ENCODE measurements at places on chromosomes 12 and 14.

GRCh38 chr14:73776194-73776537 is 62.0 kb upstream of the PNMA1 start:
- DNase-seq = no peak

DNA sequence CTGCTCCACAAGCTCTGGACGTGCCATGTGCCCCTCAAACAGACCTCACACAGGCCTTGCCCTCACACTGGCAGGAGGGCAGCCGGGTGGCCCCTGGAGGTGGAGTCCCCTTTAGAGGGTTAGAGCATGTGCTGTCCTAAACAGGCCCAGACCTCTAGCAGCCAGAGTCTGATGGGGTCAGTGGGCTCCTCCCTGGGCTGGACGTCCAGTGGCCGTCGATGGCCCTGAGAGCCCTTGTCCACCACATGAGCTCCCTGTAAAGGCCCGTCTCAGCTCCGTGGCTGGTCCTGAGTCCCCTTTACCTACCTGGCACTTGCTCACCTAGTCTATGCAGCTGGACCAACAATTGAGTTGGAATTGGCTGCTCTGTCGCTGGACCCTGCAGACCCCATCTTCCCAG is 3.8 kb downstream of the TMEM179 start:
- DNase-seq = no peak

DNA sequence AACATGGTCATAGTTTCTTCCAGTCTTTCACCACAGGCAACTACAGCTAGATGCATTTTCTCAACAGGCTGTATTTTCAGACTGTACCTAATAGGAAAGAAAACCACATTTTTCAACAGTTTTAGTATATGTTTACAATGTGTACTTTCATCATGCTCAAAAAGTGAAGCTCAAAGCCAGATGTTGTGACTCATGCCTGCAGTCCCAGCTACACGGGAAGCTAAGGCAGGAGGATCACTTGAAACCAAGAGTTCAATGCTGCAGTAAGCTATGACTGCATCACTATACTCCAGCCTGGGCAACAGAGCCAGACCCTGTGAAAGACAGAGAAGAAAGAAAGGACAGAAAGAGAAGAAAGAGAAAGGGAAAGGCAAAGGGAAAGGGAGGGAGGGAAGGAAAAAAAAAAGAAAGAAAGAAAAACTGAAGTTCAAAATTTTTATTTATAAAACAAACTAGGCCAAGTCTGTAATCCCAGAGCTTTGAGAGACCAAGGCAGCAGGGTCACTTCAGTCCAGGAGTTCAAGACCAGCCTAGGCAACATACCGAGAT is 25.5 kb downstream of the GXYLT1 start:
- DNase-seq = no peak

DNA sequence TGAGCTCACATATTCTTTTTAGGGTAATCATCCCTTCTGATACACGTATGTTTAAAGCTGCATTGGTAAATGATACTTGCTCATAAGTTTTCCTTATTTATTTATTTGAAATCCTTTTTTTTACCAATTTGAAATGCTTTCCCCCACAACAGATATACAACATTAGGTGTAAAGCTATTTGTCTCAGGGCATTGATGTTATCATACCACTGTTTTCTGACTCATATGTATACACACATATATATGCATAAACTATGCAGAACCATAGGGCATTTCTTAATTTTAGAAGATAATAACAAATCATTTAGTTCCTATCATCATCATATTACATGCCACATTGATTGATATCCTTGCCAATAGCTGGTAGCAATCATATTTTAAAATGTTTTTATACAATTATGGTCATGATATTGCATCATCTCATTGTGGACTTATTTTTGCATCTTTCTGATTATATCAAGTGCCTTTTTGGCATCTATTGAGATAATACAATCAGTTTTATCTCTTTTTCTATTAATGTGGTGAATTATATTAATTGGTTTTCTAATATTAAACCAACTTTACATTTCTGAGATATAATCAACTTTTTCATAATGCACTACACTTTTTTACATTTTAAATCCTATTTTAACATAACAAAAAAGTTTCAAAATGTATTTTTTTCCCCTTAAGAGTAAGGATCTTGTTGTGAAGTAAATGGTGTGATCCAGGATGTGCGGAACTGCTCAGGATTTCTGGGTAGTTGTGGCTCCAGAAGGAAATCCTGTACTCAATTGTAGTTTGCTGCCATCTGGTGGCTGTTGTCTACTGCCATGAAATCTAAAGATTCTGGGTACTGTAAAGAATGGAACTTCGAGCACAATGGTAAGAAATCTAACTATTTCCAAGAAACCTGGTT is 16.7 kb downstream of the OR9K2 start:
- peak; percentile 87 for DNase-seq

DNA sequence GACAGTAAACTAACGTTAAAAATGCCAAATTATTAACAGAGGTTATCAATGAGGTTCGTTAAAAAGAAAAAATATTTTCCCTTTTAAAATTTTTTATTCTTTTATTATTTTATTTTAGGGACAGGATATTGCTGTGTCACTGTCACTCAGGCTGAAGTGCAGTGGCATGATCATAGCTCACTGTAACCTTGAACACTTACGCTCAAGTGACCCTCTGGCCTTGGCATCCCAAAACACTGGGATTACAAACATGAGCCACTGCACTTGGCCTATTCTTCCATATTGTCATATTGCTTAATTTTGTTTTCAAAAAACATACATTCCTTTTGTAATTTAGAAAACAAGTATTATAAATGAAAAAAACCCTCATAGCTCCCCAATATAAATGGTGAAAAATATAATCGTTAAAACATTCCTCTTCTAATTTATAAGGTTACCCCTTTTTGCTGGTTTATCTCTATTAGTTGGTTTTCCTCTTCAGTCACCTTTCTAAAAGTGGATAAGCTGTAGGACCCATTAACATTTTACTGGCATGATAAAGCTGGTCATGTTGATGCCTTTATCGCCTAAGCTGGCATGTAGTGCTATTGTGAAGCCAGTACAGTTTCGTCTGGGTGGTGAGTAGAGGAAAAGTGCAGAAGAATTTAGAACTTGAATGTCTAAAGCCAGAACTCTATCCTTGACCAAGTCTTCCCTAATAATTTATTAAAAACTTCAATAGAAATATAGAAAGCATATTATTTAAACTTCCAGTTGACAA is 27.6 kb downstream of the PDE3A start:
- no peak for DNase-seq

DNA sequence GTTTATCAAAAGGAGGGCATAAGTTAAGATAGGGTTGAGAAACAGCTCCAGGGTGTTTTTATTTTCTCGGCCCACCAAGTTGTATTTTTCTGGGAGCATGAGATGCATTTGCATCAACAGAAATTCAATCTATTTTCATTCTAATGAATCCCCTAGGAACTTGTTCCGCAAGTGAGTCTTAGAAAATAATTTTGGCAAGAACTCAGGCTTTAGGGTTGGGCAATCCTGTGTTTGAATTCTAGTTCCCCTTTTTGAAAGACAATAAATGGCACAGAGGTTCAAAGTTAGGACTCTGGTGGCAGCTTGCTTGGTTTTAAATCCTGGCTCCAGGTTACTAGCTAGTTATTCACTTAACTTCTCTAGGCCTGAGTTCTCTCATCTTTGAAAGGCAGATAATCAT is 23.7 kb downstream of the SLC5A8 start:
- DNase-seq = no peak

DNA sequence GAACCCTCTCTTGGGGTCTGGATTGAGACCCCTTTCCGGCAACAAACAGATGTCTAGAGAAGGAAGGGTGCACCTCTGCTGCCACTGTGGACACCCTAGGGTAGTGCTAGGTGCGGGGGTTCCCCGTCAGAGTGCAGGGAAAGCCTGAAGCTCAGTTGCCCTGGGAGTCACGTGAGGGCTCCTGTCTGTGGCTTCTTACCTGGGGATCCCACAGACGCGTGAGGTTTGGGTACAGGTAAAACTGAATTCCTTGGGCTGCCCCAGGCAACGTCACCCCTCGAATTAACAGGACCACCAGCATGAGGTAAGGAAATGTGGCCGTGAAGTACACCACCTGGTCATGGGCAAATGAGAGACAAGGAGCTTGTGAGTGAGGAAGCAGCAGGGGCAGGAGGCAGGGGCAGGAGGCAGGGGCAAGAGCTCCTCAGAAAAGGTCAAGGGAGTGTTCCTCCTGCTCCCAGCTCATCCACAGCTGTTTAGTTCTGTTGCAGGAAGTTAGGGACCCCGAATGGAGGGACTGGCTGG is 21.0 kb upstream of the SLC6A12 start:
- no peak for DNase-seq

DNA sequence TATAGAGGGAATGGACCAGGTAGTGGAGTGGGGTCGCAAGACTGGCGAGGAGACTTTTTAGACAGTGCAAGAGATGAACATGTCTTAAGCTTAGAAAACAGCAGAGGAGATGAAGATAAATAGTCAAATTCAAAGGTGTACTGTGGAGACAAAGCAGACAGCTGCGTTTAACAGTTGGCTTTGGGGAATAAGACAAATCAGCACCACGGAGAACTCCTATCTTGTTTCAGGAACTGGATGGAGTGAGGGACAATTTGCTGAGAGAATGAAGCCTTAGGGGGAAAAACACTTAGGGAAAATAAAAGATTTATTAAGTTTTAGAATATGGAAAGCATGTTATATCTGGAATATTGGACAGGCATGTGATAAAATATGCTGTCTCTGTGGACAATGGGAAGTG is 458.8 kb downstream of the GLT1D1 start:
- DNase-seq = no peak

DNA sequence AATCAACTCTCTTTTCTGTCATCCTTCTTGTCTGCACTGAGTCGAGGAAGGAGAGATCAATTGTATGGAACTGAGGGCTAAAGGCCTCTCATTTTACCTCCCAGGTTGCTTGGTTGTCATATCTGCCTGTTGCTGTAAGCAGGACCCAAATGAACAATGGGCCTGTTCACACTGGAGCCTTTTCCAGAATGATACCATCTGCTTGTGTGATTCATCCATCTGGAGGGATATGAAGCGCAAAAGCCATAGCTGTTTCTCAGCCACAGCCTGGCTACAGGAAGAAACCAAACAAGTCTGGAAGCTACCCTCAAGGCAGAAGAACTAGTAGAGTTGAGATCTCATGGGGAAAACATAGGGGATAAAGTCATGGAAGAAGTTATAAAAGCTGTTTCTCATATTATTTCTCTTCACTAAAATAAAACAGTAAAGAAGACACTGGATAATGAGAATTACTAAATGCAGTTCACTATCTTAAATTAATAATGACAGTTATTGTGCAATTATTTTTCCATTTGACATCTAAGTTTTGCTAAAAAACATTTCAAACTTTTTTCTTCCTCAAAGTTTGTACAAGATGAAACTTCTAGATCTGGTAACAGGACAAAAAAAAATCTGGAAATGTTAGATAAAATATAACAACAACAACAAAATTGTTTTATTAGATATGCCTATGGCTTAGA is 106.3 kb downstream of the SPTSSA start:
- DNase-seq = peak; percentile 15

GRCh38 chr14:99479906-99480869 is at the start of gene SETD3:
Gene SETD3 (minus strand): TSS chr14:99480859. CDS start chr14:99465805, 15,054 bp downstream.
- peak; percentile 72 for DNase-seq

GRCh38 chr14:97489750-97490149 is 692.6 kb downstream of the VRK1 start:
- DNase-seq = no peak

DNA sequence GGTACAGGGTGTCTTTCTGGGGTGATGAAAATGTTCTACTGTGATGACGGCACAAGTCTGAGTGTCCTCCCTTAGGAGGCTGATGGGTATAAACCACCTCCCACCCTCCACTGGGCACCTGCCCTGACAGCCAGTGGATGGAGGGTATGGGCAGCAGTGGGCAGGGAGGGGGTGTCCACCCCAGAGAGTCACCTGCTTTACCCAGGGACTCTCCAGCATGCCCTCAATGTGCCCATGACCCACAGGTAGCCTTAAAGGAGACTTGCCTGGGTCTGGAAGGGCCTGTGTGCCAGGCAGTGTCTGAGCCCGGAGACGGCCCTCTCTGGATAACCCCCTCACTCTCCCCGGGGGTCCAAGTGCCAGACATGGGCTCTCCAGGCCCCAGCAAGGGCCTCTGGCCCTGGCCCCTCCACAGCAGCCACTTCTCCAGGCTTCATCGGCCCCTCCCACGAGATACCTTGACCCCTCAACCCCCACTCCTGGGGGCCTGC is 38.8 kb downstream of the CCNK start:
- no peak for DNase-seq

GRCh38 chr12:92942905-92943304 is 13.8 kb upstream of the EEA1 start:
- no peak for DNase-seq

DNA sequence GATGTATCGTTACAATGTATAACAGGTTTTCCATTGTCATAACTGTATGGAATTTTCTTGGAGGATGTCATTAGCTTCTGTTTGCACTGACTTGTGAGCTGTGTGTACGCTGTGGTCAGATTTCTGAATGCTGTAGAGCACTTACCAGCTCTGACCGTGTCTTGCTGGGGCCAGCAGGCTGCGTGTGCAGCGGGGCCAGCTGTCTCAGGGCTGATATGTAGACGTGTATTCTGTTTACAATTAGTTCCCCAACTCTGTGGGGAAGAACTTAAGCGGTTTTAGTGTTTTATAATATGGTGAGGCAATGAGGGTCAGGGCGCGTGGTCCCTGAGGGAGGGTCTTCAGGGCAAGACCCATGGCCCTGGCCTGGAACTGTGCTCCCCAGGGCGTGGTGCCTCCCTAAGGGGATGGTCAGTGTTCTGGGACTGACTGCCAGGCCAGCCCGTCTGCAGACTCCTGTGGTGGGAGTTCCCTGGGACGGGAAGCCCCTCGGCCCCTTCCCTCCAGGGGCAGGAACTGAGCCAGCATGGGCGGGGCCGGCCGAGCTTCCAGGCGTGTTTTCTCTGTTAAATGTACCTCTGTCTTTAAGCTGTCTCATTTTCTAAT is 18.7 kb downstream of the XRCC3 start:
- peak; percentile 30 for DNase-seq

GRCh38 chr12:50215033-50215432 is 47.9 kb upstream of the CERS5 start:
- DNase-seq = no peak

- no peak for DNase-seq
These were observed 40.3 kb downstream of the TMTC3 start for GRCh38 chr12:88182416-88182815.

GRCh38 chr12:92118826-92119536 is 26.7 kb downstream of the BTG1 start:
- DNase-seq = no peak

- no peak for DNase-seq
These were observed 91.4 kb upstream of the FLRT2 start for GRCh38 chr14:85438481-85438942.

DNA sequence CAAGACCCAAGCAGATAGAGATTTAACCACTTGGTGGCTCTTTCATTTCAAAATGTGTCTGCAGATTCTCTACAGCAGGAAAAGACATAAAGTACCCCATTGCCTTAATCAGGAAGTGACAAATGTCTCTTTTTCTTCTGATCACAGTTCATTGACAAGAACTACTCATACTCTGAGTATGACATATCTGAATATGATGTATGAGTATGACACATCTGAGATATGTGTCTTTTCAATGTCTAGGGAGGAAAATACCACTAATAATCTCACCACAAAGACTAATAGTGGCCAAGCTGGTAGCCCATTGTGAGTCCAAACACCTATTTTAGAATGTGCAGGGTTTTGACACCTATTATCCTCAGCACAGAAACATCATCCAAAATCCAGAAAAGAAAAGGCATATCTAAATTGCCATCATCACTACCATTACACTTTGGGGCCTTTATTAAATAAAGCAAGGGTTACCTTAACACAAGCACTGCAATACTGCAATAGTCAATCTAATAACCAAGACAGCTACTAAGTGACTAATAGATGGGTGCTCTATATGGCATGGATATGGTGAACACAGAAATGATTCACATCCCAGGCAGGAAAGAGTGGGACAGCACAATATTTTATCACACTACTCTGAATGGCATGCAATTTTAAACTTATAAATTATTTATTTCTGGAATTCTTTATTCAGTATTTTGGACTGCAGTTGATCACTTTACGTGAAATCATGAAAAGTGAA is 243.7 kb upstream of the FAR2 start:
- no peak for DNase-seq

All from NCI-H1417 (cell line).